ENCODE measurements at places on chromosomes 16 and 17.

- no peak for DNase-seq
Observed at GRCh38 chr17:49210158-49211029, at the start of the genes ABI3 and GNGT2. Gene ABI3, plus strand, starts transcription at chr17:49210707. Its CDS starts 18 bp downstream, at chr17:49210725. Gene GNGT2, minus strand, starts transcription at chr17:49210574. Its CDS starts 3,152 bp downstream, at chr17:49207422.

DNA sequence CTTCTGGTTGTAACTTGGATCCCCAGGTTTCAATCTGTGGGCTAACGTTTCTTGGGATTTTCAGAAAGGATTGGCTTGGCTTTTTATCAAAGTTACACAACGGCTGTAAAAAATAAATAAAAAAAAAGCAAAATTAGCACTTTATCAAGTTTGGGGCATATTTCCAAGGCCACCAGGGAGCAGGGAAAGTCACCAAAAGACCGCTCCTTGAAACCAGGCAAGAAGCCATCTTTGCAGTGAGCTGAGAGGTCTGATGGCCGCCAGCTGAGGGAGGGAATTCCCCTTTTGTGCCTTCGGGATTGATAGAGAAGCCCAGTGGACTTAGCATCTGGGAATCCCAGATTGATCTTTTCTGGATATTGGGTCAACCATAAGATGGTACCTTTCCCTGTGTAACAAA, 192.2 kb downstream of the WWOX start:
- DNase-seq = no peak

GRCh38 chr17:77581480-77581879, 377.0 kb upstream of the TNRC6C start:
- peak; percentile 59 for DNase-seq

- peak; percentile 20 for DNase-seq
Observed at GRCh38 chr16:70805787-70806186, 4.8 kb upstream of the VAC14 start.

DNA sequence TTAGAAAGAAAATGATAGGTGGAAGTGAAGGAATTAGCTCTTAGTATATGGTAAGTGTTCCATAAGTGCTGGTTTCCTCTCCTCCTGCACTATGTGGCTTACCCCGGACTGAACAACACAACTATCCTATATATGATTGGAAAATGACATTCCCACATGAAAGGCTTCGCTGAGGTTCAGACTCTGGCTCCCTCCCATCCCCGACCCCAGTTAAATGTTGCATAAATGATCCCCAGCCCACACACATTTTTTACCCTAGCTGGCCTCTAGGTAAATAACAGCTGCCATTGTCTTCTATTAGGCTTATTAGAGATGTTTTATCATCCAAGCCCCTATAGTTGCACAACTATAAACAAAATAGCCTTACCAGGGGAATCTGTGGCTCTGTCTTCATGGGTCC, 495.6 kb upstream of the CDH11 start:
- DNase-seq = no peak

- DNase-seq = no peak
Observed at GRCh38 chr17:6075050-6075449, 4.9 kb downstream of the WSCD1 start.

GRCh38 chr16:85428168-85428898, 184.8 kb upstream of the GSE1 start:
- DNase-seq = peak; percentile 53

GRCh38 chr17:74449773-74450172, 16.7 kb upstream of the CD300A start:
- no peak for DNase-seq

- DNase-seq = no peak
Observed at GRCh38 chr16:9780831-9781230, 401.4 kb downstream of the GRIN2A start.

DNA sequence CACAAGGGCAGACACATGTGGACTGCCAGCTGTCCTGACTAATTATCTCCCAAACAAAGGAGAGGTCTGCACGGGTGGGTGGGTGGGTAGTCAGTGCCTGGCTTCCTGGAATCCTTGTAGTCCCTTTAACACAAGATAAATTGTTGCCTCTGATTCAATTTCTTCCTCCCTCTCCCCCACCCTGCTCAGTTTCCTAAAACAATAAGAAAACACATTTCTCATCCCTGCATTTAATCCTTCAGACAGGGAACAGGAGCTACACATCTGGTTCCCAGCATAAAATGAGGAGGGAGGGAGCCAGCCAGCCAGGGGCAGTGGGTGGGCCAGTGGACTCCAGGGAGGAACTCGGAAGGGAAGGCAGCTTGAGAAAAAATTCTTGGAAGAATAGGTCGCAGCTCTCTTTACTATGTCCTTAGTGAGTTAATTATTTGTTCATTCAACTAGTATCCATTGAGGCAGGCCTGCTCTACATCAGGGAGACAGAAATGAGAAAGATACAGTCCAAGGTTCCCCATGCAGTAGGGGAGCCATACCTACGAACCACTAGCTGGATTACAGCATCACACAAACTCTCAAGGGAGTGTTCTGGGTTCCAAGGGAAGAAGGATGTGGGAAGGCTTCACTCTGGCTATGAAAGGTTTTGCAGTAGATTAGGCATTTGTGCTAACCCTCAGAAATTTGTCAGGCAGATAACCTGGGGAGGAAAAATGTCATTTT, 58.3 kb downstream of the CCT6B start:
- DNase-seq = no peak

GRCh38 chr17:7280519-7281073, 922 bp upstream of the SLC2A4 start:
- DNase-seq = peak; percentile 89

DNA sequence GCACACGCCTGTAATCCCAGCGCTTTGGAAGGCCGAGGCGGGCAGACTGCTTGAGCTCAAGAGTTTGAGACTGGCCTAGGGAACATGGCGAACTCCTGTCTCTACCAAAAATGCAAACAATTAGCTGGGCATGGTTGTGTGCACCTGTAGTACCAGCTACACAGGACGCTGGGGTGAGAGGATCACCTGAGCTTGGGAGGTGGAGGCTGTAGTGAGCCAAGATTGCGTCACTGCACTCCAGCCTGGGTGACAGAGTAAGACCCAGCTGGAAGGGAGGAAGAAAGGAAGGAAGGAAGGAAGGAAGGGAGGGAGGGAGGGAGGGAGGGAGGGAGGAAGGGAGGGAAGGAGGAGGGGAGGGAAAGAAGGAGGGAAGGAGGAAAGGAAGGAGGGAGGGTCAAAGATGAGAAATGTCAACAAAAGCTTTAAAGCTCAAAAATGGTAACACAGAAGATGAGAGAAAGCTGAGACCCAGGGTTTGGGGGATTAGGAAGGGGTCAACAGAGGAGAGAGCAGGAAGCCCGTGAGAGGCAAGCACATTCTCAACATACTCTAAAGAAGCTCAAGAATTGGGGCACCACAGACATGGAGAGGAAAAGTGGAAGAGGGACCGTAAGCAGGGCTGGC, 5.0 kb upstream of the KRT19 start:
- DNase-seq = no peak

DNA sequence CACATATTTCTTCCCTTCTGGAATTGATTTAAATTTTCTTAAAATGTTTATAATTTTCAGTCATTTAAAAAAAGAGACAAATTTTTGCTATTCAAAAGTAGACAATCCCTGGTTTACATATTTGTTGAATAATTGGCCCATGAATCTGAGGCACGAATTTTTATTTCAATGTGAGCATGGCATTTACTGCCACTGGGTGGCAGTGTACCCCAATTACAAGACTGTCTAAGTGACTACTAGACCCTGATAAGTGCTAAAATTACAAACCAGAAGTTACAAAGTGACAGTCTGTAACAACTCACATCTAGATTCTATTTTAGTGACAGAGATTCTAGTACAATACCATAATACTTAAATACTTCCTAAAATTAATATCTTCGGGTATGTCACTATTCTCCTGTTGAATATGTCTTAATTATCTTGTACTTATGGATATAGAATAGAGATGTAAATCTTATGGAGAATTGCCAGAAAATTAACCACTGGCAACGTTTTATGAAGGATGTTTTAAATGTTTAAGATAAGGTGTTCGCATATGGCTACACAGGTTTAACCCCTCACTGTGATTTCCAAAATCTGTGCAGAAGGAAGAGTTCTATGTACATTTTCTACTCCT, 235.8 kb downstream of the MAP2K4 start:
- DNase-seq = peak; percentile 72

DNA sequence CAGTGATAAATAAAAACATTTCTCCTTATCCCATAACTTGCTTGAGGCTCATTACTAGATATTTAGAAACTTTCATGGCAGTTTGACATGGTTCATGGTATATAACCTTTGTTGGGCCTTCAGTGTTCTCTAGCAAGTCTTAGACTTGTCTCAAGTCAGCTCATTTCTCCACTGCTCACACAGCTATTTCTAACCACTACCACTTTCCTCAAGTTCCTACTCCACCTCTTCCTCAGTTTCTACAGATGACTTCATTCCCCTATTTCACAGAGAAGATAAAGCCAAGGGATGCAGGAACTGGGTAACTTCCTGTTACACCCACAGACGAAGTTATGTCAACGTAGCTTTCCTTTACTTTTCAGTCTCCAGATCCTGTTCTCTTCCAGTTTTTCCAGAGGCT, 23.2 kb downstream of the NLK start:
- no peak for DNase-seq

DNA sequence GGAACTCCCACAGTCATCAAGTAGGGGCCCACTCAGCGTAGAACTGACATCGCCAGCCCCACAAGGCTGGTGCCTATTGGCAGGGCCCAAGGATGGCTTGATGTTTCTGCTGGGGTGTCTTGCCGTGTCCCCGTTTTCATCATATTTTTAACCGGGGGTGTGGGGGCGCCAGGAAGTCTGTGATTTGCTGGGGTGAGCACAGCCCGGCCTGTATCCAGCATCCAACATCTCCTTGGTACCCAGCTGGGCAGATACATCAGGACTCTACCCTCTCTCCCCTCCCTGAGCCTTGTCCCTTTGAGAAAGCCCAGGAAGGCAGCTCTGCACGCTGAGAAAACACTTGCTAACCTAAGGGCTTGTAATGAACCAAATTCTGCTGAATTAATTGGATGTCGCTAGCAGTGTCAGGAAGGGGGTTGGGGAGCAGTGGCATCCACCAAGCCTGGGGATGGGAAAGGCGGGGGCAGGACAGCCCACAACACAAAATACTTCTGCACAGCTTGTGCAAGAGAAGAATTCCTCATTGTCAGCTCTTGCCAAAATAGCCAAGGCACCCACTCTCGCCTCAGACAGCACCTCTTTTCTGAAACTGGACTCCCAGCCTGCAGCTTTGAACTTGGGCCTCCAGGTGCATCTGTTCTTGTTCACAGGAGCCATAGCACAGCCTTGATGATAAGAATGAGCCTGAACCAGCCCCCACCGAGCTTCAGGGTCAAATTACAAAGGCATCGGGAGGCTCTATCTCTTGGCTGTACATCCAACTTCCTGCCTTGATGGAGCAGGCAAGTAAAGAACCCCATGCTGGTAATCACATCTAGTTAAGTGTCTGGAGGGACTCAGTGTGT, 63.7 kb upstream of the LYRM9 start:
- DNase-seq = no peak

GRCh38 chr17:81440511-81441244, 45.4 kb downstream of the BAHCC1 start:
- peak; percentile 50 for DNase-seq

DNA sequence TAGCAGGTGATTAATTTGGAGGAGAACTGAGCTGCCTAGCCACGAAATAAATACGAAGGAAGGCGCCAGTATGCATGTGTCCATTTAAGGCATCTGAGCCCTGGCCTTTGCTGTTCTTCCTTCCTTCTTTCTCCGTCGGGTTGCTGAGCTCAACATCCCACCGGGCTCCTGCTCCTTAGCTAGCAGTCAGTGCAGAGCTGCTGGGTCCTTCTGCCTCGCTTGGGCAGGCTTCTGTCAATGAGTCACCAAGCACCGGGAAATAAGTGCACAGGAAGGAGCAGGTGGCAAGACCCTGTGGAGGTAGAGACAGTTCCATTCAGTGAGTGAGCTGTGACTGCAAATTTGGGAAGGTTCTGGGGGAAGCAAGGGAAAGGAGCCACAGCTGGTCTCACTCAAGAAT, 120.7 kb downstream of the CCDC182 start:
- DNase-seq = no peak

GRCh38 chr17:72529386-72529785, 408.6 kb downstream of the SOX9 start:
- peak; percentile 63 for DNase-seq

DNA sequence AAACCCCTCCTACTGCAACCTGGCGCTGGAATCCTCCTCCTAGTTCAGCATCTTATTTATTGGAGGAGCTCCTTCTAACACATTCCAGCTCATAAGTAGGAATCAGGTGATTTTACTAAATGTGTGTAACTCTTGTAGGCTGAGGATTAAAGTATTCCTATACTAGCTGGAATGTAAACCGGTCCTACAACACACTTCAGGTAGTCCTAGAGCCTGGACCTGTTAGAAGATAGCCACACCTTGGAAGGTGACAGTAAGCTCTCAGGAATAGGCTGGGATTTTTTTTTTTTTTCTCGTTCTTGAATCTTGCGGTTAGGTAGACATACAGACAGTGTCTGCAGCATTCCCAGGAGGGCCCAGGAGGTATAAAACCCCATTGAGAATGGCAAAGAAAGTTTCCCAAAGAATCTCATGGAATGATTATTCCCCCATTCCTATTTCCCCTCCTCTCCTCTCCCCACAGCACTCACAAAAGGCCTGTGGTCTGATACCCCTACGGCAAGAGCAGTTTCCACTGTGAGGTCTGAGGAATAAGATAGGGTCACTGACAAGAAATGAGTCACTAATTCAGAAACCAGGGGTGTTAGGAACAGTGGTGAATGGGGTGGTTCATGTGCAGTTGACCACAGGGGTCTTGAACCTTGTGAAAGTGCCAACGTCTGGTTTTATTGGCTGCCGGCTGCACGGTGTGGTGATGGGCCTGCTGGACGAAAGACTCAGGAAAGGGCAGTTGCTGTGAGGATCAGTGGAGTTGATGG, 267.1 kb downstream of the UTP18 start:
- peak; percentile 15 for DNase-seq

- peak; percentile 13 for DNase-seq
Observed at GRCh38 chr16:57424583-57424982, 20.0 kb downstream of the CCL17 start.

- DNase-seq = no peak
Observed at GRCh38 chr17:10579270-10579669, 29.8 kb upstream of the MYH2 start.

- DNase-seq = no peak
Observed at GRCh38 chr16:89338863-89339262, 121.4 kb downstream of the ZNF778 start.

- DNase-seq = no peak
Observed at GRCh38 chr17:15213381-15214087, 51.6 kb downstream of the PMP22 start.
